NCI-H1048 (cell line): ENCODE measurements at places on chromosomes 7 and 10.

- DNase-seq: no peak
Observed at GRCh38 chr10:131681122-131681521, 219.7 kb upstream of the PPP2R2D start.

DNA sequence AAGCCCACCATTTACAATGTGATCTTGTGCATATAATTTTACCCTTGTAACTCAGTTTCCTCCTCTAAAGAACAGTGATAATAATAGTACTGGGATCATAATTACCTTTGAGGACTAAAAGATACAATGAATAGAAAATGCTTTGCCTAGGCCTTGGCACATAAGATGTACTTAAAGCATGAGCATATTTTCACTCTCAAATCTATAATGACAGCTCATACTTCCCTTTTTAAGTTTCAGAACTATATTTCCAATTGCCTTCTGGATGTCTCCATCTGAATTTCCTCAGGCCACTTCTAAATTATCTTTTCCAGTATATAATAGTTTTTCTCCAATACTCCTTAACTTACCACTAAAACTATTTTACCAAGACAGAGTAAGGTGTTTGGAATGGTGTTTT, 13.3 kb upstream of the ITGB8 start:
- DNase-seq: no peak

DNA sequence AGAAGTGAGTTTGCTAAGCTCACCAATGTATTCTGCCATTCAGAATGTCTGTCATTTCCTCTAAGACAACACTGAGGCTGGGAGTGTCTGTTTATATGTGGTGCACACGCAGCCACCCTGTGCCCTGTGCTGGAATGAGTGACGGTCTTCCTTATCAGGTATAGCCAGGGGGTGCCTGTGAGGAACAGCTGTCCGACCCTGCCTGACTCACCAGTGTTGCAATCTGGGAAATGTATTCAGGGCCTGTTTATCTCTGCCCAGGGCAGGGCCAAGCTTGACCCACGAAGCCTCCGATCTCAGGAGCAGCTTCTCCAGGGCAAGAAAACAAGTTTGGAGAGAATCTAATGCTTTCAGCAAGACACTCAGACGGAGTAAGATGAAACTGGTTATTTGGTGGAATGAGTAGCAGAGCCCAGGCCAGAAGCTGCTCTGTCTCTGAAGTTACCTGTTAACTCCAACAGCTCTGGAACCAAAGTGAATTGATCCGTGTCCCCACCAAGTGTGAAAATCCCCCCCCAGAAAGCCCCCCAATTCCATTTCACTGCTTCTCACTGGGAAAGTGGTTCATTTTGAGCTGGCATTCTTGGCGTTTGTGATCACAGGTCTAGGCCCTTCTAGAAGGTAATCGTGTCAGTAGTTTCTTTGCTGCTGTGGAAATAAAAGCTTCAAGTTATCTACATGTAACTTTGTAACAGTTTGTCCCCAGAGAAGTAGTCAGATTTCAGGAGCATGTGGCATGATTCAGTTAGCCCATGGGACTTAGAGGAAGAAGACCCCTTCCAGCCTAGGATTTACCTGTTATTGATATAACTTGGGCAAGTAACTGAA, 6.1 kb upstream of the UBE2H start:
- no peak for DNase-seq

- no peak for DNase-seq
Observed at GRCh38 chr10:118710487-118710886, 44.3 kb downstream of the CACUL1 start.

DNA sequence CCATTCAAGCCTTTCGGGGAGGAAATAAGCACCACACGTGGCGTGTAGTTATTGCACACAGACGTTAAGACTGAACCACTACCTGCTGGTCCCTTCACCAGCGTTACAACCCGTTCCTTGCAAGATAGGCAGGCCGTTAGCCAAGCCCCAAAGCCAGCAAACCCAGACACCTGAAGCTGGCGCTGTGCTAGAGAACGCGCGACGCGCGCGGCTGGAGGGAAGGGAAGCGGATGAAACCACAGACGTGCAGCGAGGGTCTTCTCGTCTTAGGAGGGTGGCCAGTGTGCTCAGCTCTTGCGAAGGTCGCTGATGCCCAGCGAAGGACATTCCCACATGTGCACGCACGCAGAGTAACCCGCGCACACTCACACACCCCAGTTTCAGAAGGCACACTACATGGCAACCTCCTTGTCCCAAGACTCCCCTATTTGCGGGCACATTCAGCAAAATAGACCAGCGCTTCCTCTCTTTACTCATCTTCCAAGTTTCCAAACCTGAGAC, 980 bp downstream of the TMEM26 start:
- no peak for DNase-seq

GRCh38 chr10:72098836-72099599, 10.7 kb upstream of the SPOCK2 start:
- DNase-seq: no peak

- no peak for DNase-seq
Observed at GRCh38 chr10:28836435-28836743, 159.1 kb downstream of the BAMBI start.

DNA sequence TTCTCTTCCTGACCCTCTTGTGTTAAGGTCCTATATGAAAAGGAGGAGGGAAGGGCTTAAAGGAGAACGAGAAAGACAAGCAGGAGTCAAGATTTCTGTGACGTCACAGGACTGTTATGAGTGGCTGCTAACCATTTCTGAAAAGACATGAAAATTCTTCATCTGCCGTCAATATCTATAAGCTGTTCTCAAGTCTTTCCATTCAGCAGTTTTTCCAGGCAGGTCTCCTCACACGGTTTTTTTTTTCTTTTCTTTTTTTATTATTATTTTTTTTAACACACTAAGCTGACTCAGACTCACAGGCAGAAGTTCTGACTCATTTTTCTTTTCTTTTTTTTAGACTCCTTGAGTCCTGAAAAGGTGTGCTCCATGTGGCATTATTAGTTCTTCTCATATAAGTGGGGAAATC, 72.0 kb downstream of the DGKI start:
- no peak for DNase-seq

DNA sequence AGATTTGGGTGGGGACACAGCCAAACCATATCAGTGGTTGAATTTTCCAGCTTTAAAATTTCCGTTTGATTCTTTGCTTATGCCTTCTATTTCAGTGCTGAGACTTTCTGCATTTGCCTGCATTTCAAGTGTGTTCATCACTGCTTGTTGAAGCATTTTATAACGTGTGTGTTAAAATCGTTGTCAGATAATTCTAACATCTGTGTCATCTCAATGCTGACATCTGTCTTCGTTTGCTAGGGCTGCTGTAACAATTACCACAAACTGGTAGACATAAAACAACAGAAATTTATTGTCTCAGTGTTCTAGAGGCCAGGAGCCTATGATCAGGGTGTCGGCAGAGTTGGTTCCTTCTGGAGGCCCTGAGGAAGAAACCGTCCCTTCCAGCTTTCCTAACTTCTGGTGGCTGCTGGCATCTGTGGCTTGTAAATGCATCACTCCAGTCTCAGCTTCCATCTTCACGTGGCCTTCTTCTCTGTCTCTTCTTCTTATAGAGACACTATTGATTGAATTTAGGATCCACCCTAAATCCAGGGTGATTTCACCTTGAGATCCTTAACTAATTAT, 71.1 kb upstream of the SDK1 start:
- no peak for DNase-seq

- DNase-seq: no peak
Observed at GRCh38 chr7:146670532-146670931, 553.9 kb downstream of the CNTNAP2 start.
